Adrenal gland (tissue), 19 donors: ENCODE measurements at places on chromosomes 2 and 18. TPM values are rescaled to one million over a fixed set of nuclear protein-coding genes. Genes with fewer than 3 reads are reported as not detected.

DNA sequence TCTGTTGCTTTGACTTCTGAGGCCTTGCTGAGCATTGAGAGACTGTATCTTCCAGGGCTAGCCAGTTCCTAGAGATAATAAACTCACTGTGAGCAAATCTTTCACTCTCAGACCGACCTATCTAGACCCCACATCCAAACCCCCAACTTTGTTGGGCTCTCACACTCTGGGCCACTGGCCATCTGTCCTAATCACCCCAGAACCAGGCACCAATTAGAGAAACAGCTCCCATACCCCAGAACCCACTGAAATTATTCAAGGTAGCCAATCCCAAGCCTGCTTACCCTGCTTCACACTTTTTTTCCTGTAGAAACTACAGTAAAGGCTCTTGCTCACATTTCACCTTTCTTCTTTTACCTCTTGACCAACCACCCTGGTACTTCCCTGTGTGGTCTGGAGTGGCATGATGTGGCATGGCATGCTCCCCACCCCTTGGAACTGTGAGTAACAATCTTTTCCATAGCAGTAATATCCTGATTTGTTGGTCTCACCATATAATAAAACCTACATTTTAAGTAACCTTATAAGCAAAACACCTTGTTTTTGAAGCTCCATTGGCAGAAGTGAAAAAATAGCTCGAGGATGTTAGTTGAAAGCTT is 55.2 kb downstream of the ANKRD12 start:
- H3K36me3 ChIP-seq = no peaks in the 10 kb centered on the region
- no peak for DNase-seq
- no peak overlapping the region for H3K27ac ChIP-seq
- H3K4me3 ChIP-seq = no peak overlapping the region
- no peaks in the 10 kb centered on the region for H3K27me3 ChIP-seq

GRCh38 chr2:134690629-134691215 is 28.1 kb downstream of the TMEM163 start:
- no peaks in the 10 kb centered on the region for H3K27me3 ChIP-seq
- DNase-seq = no peak
- H3K27ac ChIP-seq = no peak overlapping the region

DNA sequence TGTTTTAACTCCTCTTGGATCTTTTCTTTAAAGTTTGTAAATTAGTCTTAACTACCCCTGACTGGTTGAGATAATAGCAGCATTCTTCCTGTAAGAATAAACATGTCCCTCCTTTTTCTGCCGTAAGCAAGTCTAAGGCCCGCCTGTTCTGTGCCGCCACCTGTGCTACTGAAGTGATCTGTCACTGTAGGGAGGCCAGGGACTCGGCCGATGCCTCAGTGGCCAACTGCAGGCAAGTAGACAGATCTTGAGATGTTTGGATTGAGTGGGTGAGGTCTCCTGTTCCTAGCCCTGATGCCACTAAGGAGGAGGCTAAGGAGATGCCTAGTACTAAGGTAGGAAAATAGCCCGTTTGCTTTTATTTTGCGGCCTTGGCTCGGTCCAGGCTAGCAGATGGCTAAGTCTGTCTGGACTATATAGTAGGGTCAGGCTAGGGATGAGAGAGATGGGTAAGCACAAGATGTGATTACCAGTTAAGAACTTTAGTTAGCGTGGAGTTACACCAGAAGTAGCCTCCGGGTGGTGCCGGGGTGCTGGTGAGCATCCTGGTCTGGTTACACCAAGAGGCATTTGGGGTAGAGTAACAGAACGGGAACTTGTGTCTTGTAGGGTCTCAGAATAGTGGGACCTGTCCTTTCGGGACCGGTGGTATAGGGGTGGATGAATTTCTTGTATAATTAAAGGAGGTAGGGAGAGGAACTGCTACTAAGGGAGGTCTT is 584.2 kb downstream of the SUCLG1 start:
- H3K4me1 ChIP-seq = no peaks in the 10 kb centered on the region
- no peaks in the 10 kb centered on the region for H3K27me3 ChIP-seq
- H3K4me3 ChIP-seq = no peak overlapping the region

- no peak overlapping the region for H3K4me3 ChIP-seq
- H3K27me3 ChIP-seq = no peaks in the 10 kb centered on the region
- no peak overlapping the region for H3K27ac ChIP-seq
- H3K36me3 ChIP-seq = no peaks in the 10 kb centered on the region
- no peak for DNase-seq
Measured at GRCh38 chr2:70668432-70668831, 99.6 kb downstream of the ADD2 start.

GRCh38 chr2:235749121-235749770 is 255.4 kb downstream of the AGAP1 start:
- no peak for DNase-seq
- no peak overlapping the region for H3K4me3 ChIP-seq
- no peaks in the 10 kb centered on the region for H3K27me3 ChIP-seq
- no peak overlapping the region for H3K27ac ChIP-seq

DNA sequence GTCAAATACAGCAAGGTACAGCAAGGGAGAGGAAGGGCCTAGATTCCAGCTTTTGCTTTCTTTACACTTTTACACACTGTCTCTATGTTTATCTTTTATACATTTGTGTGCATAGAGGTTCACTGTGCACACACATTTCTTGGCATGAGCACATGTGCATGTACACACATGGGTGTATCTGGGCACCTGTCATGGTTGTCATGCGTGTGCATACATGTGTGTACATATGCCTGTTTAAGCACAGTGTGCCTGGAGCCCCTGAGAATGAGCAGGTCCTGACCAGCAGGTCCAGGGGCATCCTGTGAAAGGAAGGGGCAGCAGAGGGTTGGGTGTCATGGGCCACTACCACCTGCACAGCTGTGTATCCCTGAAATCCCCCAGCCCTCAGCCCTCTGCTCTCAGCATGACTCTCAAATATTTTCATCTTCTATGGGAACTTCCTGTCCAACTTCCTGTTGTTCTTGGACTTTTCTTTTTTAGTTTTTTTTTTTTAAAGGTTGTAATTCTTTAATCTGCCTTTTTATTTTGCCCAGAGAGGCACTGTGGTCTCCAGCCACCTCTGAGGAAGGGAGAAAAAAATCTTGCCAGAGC is 97.0 kb upstream of the EPAS1 start:
- no peak overlapping the region for H3K27ac ChIP-seq
- no peaks in the 10 kb centered on the region for H3K36me3 ChIP-seq
- H3K27me3 ChIP-seq = no peaks in the 10 kb centered on the region
- H3K4me1 ChIP-seq = peaks cover 15% of the 10 kb centered on the region
- DNase-seq = no peak

DNA sequence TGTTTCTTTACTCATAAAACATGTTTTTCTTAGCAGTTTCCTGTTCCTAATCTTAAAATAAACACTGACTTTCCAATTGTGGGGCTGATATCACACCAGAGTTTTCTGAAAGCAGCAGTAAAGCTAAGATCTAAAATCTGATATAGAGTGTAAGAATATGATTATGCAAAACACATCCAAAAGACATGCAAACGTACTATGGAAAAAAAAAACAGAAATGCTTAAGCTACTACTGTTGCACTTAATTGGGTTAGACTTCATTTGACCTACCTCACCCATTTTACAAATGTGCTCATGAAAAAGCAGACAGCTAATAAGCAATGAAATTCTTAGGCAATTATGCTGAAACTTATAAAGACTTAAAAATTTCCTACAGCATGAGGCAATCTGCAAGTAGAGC is 10.5 kb downstream of the CYTIP start:
- H3K4me3 ChIP-seq = no peak overlapping the region
- no peak overlapping the region for H3K27ac ChIP-seq
- no peaks in the 10 kb centered on the region for H3K4me1 ChIP-seq
- no peak for DNase-seq
- H3K36me3 ChIP-seq = no peaks in the 10 kb centered on the region
- H3K27me3 ChIP-seq = peaks cover 6% of the 10 kb centered on the region

DNA sequence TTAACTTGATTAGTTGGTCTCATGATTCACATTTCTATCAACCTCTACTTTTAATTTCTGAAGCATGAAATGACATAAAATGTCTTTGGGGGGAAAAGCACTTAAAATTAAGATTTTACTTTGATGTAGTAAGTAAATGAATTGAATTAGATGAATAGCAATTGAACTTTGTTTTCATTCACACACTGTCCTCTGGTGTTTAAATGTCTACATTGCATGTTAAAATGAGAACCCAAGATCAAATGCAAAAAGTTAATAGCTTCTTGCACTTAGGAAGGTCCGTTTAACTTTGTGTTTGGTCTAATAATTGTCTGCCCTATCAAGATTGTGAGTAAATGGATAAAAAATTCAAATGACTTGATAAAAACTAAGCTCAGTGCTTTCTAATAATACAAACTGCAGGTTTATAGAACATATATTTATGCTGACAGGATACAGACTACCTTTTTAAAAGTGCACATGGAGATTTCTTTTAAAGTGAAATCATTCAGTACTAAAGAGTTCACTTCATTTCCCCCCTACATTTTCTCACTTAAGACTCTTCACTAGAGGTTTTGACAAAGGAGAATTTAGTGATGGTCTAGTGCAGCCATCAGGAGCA is 156.2 kb upstream of the NABP1 start:
- DNase-seq = no peak
- H3K4me3 ChIP-seq = no peak overlapping the region
- H3K27me3 ChIP-seq = no peaks in the 10 kb centered on the region
- H3K4me1 ChIP-seq = no peaks in the 10 kb centered on the region
- H3K36me3 ChIP-seq = no peaks in the 10 kb centered on the region

DNA sequence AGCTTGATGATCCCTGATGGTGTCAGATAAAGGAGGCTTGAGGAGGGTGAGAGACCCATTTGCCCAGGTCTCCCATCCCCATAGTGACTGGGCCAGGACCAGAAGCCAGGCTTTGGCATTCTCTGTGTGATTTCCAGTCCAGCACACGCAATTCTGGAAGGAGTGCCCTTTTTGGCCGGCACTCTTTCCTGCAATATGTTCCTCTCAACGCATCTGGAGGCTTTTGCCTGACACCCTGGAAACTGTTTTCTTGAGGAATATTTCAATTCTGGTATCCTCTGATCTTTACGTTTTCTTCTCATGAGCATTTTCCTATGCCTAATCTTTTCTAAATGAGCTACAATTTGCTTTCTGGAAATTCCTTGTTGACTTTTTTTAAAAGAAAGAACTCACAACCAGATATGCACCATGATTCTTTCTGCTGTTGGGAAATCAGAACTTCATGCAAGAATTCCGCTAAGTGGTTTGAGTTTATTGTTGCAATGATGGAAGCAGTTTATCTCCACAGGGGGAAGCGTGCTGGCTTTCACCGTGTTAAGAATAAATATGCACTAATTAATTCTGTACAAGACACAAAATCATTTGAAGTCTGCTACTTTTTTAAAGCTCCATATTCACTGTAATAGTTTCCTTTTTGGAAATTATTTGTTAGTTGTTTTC is 143.7 kb downstream of the NAPG start:
- no peaks in the 10 kb centered on the region for H3K4me1 ChIP-seq
- H3K4me3 ChIP-seq = no peak overlapping the region
- H3K27ac ChIP-seq = no peak overlapping the region
- no peaks in the 10 kb centered on the region for H3K27me3 ChIP-seq
- no peaks in the 10 kb centered on the region for H3K36me3 ChIP-seq
- no peak for DNase-seq

Gene HOXD1
- 0.18 TPM for total RNA-seq

Gene STK11IP
- 5.0 TPM for total RNA-seq

Gene VRK2
- total RNA-seq = 15.8 TPM

Gene ESPNL
- 0.69 TPM for total RNA-seq

Gene SERPINB4
- not detected for total RNA-seq
